ENCODE measurements at places on chromosomes 13 and 19.

GRCh38 chr13:26920614-26921355 is 160.2 kb upstream of the GPR12 start:
- DNase-seq: no peak

GRCh38 chr19:17993076-17993813 is 14.7 kb upstream of the ARRDC2 start:
- no peak for DNase-seq

- DNase-seq: no peak
Observed at GRCh38 chr13:76519685-76520084, 366.5 kb downstream of the KCTD12 start.

DNA sequence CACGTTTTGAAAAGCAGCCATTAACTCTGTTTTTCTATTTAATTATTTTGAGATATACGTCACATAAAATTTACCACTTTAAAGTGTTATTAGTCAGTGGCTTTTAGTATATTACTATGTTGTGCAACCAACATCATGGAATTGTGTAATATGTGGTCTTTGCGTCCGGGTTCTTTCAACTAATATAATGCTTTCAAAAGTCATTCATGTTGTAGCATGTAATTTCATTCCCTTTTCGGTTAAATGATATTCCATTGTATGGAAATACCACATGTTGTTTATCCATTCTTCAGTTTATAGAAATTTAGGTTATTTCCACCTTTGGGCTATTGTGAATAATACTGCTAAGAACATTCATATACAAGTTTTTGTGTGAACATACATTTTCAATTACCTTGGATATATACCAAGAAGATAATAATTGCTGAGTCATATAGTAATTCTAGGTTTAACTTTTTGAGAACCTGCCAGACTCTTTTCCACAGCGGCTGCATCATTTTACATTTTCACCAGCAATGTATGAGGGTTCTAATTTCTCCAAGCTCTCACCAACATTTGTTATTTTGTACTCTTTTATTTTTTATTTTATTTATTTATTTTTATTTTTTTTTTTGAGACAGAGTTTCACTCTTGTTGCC is 28.1 kb upstream of the CLDN10 start:
- DNase-seq: no peak

GRCh38 chr13:20713751-20714150 is 10.3 kb downstream of the IL17D start:
- DNase-seq: peak; percentile 61

DNA sequence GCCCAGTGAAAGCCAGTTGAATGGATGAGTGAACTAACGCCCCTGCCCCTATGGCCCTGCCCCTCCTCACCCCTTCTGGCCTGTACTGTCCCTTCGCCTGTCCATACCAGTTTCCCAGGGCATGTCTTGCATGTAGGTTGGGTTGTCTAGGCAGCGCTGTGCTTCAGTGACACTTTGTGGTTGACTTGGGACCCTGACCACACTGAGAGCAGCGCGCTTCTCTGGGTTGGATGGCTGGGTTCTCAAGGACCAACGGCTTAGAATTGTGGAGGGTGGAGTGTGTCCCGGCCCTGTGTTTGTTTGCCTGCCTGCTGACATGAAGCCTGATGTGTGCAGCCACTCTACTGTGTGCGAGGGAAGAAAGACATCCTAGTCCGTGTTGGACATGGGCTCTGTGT is 15.8 kb downstream of the GATAD2A start:
- DNase-seq: no peak

DNA sequence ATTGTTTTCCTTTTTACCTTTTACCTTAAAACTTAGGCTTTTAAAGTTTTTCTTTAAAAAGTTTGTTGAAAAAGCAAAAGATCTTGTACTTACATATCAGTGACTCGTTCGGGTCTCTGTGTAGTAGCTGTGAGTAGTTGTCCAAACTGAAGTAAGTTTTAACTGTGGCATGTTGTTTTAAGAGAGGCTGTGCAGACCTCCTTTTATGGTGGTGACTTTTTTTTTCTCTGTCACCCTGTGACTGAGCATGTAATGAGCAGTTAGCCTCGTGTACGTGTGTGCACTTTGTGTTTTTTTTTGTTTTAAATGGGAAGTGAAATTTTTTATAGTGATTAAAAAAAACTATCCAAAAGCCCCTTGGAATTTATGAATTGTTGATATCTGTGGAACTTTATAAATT is at the start of gene GPR183:
Gene GPR183 (minus strand): TSS at position 153 of the 400 bp plus-strand sequence. CDS start 11,254 bp downstream, outside the sequence.
- DNase-seq: peak; percentile 55

GRCh38 chr19:35040826-35041547 is 534 bp upstream of the HPN start:
- peak; percentile 18 for DNase-seq

GRCh38 chr13:60080850-60081249 is 82.9 kb downstream of the DIAPH3 start:
- DNase-seq: no peak

DNA sequence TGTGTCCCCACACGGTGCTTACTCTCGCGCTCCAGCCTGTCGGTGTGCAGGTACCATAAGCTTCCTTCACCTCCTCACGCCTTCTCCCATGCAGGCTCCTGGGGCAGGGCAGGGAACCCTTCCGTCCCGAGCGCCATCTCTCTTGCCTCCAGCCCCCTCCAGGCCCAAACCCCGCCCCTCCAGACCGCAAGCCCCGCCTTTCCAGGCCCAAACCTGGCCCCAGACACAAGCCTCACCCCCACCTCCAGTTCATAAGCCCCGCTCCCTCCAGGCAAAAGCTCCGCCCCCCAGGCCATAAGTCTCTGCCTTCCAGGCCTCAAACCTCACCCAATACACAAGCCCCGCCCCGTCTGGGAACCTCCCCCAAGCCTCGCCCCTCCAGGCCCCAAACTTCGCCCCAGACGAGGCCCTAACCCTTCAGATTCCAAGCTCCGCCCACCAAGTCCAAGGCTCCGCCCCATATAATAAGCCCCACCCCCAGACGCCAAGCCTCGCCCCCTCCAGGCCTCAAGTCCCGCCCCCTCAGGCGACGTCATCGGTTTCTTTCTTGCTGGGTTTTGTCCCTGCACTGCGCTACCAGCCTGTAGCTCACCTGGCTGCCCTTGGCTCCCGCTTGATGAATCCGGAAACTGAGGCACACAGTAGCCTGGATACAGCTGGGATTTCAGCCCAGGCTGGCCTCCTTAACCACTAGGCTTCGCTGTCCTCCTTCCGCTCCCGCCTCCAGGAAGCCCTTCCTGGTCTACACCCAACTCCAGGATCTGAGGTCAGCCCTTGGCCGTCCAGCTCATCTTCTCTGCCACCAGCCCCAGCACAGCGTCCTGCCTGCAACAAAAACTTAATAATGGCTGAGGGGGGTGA is 16.1 kb downstream of the MKNK2 start:
- peak; percentile 72 for DNase-seq

GRCh38 chr19:44673510-44673909 is 2.2 kb downstream of the CEACAM19 start:
- DNase-seq: no peak

DNA sequence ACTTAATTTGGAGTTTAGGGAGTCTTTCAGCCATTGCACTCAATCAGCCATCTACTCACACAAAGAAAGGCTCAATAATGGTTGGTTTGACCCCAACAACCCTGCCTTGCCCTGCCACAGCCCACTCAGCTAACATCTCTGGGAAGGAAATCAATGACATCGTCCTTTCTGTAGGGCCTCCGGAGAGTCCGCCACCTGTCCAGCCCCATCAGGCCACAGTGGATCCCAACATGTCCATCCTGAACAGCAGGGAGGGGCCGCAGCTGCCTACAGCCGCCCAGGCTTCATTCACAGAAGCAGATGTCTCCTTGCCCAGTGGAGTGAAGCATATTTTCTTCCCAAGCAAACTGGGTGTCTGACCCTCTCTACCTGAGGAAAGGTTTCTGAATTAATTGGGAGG is 4.2 kb upstream of the CDX2 start:
- no peak for DNase-seq

DNA sequence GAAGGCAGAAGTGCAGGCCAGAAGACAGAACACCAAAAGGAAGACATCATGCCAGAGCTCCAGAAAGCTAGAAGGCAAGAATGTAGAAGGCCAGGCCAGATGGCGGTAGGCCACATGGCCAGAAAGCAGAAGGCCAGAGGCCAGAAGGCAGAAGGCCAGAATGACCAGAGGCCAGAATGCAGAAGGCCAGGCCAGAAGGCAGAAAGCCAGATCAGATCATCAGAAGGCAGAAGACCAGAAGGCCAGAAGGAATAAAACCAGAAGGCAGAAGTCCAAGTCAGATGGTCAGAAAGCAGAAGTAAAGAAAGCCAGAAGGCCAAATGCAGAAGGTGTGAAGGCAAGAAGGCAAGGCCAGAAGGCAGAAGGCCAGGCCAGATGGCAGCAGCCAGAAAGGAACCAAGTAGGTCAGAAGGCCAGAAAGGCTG is 185.0 kb downstream of the TUBA3C start:
- DNase-seq: no peak

GRCh38 chr19:29881386-29881785 is 60.7 kb upstream of the URI1 start:
- DNase-seq: no peak

- no peak for DNase-seq
Observed at GRCh38 chr13:98784666-98785065, 32.2 kb upstream of the SLC15A1 start.

DNA sequence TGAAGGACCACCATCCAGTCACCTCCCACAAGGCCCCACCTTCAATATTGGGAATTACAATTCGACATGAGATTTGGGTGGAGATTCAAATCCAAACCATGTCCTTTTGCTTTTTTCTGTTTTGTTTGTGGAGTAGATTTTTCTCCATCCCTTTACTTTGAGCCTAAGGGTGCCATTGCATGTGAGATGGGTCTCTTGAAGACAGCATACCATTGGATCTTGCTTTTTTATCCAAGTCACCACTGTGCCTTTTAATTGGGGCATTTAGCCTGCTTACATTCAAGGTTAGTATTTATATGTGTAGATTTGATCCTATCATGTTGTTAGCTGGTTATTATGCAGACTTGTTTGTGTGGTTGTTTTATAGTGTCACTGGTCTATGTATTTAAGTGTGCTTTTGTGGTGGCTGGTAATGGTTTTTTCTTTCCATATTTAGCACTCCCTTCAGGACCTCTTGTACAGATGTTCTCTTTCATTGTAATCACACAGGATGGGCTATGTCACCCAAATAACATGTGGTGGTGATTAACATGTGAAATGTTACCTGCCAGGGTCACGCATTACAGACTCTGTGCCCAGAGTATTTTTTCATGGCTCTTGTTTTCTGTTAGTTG is 58.0 kb downstream of the ZNF823 start:
- DNase-seq: no peak

DNA sequence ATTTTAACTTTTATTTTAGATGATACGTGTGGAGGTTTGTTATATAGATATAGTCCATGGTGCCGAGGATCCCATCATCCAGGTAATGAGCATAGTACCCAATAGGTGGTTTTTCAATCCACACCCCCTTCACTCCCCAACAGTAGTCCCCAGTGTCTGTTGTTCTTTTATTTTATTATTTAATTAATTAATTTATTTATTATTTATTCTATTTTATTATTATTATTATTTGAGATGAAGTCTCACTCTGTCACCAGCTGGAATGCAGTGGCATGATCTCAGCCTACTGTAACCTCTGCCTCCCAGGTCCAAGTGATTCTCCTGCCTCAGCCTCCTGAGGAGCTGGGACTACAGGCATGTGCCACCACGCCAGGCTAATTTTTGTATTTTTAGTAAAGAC is 2086.2 kb downstream of the PCDH9 start:
- DNase-seq: no peak

DNA sequence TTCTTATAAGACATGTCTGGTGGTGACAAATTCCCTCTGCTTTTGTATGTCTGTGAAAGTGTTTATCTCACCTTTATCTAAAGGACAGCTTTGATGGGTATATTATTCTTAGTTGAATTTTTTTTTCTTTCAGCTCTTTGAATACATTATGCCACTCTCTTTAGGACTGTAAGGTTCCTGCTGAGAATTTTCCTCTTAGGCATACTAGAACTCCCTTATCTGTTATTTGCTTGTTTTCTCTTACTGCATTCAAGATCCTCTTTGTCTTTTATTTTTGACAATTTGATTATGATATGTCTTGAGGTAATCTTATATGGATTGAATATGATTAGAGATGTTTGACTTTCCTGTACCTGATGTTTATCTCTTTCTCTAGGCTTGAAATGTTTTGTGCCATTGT is 1328.4 kb downstream of the PCDH9 start:
- no peak for DNase-seq

DNA sequence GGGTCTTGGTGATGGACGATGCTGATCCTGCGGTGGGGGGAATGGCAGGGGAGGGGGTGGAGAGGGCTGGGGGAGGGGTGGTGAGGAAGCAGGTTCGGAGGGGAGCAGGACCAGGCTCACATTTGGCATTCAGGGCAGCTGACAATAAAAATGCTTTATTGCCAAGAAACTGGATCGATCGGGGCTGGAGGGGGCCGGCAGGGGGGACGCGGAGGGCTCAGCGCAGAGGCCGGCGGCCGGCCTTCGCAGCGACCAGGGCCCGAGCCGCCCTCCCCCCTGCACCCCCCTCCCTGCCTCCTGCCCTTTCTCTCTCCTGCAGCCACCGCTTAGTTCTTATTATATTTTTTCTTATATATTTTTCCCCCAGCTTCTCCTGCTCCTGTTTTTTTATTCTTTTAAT is 18.1 kb upstream of the POU2F2 start:
- DNase-seq: no peak

DNA sequence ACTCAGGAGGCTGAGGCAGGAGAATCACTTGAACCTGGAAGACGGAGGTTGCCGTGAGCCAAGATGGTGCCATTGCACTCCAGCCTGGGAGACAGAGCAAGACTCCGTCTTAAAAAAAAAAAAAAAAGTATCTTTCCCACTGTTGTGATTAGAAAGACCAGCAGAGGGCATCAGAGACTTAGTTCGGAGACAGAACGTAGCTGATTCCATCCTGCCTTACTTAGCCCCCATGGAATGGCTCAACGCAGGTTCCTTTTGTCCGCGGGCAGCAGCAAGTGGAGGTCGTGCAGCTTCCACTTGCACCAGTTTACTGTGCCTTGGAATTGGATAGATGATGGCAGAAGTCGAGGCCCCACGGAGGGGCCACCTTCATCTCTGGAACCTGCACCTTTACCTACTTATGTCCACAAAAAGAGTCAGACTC is 8.1 kb downstream of the TIMM29 start:
- DNase-seq: peak; percentile 83

- no peak for DNase-seq
Observed at GRCh38 chr13:92265408-92265807, 867.0 kb downstream of the GPC5 start.
